ENCODE measurements at places on chromosomes 12 and 14. TPM values are rescaled to one million over a fixed set of nuclear protein-coding genes. Genes with fewer than 3 reads are reported as not detected.

Gene BTG1
- 30.4 TPM for total RNA-seq

DNA sequence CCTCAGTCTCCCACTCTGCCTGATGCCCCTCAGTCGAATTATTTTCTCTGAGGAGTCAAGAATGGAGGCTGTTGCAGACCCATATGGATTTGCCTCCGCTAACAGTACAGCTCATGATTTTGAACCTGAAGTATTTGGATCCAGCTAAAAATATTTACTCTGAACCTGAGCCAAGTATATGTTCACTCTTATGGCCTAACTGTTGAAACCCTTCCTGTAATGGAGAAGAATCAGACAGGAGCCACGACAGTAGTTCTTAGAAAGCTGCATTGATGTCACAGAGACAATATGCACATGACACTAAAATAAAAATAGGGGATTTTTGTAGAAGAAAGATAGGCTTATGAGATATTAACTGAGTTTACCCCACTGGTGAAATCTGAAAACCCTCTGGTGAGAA, 1128.3 kb upstream of the FLRT2 start:
- H3K4me1 ChIP-seq = no peaks in the 10 kb centered on the region
- H3K27me3 ChIP-seq = no peaks in the 10 kb centered on the region
- no peaks in the 10 kb centered on the region for H3K36me3 ChIP-seq
- H3K4me3 ChIP-seq = no peak overlapping the region
- H3K27ac ChIP-seq = no peak overlapping the region
- no peak for DNase-seq

- no peak overlapping the region for H3K27ac ChIP-seq
- H3K4me3 ChIP-seq = no peak overlapping the region
- no peaks in the 10 kb centered on the region for H3K4me1 ChIP-seq
- no peak for DNase-seq
- no peaks in the 10 kb centered on the region for H3K27me3 ChIP-seq
Measured at GRCh38 chr14:51283402-51284085, 43.5 kb downstream of the TMX1 start.

DNA sequence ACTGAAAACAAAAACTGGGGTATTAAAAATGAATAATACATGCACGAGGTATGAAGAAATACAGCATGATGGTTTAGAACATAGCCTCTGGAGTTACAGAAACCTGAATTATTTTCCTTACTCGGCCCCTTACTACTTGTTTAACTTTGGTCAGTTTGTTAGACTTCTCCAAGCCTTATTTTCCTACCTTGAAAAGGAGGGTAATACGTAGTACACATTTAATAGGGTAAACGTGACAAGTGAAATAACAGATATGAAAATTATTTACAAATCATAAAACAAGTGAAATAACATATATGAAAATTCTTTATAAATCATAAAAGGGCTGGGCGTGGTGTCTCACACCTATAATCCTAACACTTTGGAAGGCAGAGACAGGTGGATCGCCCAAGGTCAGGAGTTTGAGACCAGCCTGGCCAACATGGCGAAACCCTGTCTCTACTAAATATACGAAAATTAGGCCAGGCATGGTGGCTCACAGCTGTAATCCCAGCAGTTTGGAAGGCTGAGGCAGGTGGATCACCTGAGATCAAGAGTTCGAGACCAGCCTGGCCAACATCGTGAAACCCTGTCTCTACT, 11.4 kb upstream of the PKP2 start:
- H3K27ac ChIP-seq = no peak overlapping the region
- H3K36me3 ChIP-seq = no peaks in the 10 kb centered on the region
- H3K4me3 ChIP-seq = no peak overlapping the region
- H3K4me1 ChIP-seq = peaks cover 7% of the 10 kb centered on the region
- DNase-seq = no peak
- H3K27me3 ChIP-seq = no peaks in the 10 kb centered on the region
